SK-N-DZ (cell line): ENCODE measurements at places on chromosomes 2 and 18.
A peak's percentile ranks its signal among the peaks of the same experiment; 100 is the strongest.

DNA sequence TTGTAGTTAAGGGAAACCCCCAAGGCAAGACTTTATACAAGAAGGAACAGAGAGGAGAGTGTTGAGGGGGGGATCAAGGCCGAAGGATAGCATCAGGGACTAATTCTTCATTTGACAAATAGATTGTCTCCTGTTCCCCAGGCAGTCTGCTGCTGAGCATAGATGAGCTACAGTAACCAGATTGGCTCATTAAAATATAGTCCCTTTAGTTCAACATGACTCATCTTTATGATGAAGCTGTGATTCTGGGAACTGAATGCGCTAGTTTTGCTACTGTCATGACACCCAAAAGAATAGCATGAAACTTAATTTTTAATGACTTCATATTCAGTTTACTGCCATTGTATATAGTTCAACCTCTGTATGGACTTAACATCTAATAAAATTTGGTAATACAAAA, 35.5 kb downstream of the TMEFF2 start:
- no peak for DNase-seq

DNA sequence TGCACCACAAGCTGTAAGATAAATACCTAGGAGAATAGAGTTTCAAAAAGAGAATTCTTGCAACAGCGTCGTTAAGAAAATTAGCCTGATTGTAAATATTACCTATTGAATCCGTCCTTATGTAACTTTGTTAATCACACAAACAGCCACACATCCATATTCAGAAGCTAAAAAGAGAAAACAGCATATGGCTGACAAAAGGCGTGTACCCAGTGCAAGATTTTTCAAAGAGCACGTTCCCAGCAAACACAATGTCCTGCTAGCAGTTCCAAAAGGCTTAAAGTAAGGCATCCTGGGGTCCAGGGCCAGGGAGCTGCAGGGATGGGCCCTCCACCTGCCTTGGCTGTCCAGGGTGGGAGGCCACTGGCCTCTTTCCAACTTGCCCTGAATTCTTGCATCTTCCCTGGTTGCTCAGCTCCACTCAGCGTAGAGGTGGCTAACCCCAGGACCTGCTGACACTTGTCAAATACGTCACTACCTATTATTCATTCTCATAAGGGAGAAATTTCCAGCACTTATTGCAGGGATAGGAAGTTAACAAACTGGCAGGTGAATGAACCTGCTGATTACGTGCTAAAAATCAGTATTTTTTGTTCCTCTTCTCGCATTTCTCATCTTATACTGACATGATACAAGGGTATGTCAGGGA, 102.1 kb upstream of the NEDD4L start:
- DNase-seq: no peak

DNA sequence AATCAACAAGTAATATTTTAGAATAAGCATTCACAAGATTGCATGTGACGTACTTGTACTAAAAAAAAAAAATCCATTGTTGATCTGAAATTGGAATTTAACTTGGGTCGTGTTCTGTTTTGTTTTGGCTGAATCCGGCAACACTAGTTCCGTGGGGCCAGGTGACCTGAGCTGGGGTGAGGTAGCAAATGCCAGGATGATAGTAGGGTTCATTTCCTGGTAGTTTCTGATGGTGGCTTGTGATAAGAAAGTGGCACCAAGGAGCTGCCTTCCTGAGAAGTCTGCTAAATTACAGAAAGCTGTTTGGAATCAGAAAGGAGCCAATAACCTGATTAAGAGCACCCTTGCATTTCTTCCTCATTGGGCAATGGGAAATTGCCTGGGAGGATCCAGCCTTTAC, 126.4 kb upstream of the DLX2 start:
- DNase-seq: no peak

DNA sequence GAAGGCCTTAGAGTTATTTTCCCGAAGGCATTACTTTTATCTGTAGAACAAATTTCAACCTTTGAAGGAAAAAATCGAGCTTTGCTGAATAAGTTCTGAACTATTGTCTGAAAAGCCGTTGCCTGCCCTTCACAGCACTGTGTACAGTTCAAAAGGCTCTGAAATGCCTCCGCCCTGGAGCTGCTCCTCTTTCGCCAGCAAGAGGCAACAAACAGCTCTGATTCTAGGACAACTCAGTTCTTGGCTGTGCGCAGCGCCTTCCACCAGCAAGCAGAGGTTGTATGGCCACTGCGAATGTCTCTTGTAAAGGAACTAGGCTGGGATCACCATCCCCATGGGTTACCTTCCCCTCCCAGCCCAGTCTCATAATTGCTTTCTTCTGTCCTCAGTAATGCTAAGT, 308.5 kb downstream of the GBX2 start:
- DNase-seq: no peak

DNA sequence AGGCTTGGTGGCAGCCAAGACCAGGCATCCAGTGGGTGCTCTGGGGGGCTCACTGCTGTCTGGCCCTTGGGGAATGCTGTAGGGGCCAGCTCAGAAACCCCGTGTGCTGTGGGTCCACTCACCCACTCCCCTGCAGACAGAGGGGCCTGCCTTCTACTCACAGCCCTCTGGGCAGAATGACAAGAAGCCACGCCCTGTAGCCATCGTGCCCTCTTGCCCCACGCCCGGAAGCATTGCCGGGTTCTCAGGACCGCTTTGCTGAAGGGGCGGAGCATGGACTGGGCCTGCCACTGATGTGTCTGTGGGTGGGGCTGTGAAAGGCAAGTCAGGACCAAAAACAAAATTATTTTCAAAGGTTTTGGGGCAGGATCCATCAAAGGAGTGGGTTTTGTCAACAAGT, 27.8 kb downstream of the GLI2 start:
- no peak for DNase-seq

- DNase-seq: no peak
These were observed 124.2 kb upstream of the SIX3 start for GRCh38 chr2:44817256-44817655.

DNA sequence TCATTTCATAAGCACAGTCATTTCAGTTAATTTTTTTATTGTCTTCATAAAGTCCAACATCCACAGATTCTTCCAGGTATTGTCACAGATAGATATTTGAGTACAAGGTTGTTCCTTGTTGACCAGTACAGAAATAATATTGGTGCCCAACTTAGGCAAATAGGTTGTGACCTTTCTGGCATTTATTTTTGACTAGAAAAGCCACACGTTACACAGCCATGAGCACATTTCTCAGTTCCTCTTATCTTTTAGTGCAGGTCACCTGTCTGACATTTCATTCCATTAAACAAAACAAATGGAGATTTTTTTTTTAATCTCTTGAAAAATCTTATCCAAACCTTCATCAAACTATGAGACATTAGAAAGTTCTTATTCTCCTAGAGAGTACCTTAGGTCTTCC, 428.8 kb downstream of the ZNF521 start:
- DNase-seq: no peak

GRCh38 chr18:59428018-59428417, 69.0 kb upstream of the LMAN1 start:
- no peak for DNase-seq

DNA sequence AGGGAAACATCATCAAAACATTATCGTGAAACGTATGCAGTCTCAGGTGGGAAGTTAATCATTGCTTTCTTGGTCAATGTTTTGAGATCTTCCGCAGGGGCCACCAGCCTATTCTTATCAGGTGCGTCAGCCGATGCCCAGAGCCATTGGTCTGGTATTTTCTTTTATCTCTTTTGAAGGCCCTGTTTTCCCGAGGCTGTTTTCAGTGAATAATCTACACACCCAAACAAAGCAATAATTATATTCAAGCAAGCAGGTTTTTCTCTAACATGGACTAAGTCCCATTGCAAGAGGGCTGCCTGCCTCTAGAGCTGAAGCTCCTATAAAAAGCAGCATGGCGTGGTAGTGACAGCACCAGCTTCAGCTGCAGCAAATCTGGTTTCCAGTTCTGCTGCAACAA, 430.0 kb upstream of the ID2 start:
- no peak for DNase-seq

DNA sequence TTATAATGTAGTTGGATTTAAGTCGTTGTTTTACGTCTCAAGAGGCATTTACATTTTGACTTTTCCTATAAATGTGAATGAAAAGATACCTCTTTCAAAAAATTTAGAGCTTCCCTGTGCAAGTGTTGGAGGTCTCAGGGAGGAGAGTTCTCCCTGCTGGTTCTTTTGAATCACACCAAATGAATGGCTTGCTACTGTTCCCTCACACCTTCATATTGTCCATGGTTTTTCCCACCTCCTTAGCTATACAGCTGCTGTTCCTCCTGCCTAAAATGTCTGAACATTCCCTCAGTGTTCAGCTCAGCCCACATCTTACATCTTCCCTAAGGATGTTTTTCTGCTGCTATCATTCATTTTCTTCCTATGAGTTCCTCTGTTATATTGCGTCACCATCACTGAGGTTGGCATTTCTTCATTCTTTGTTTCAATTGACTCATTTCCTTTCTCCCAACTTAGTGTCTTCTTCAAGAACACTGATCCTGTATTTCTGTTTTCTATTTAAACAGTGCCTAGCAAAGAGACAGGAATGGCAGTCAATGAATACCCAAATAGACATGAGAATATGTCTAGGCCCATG, 46.0 kb downstream of the COX7A2L start:
- DNase-seq: no peak

GRCh38 chr18:75211953-75212750, 1.6 kb downstream of the TSHZ1 start:
- DNase-seq: peak; percentile 55

DNA sequence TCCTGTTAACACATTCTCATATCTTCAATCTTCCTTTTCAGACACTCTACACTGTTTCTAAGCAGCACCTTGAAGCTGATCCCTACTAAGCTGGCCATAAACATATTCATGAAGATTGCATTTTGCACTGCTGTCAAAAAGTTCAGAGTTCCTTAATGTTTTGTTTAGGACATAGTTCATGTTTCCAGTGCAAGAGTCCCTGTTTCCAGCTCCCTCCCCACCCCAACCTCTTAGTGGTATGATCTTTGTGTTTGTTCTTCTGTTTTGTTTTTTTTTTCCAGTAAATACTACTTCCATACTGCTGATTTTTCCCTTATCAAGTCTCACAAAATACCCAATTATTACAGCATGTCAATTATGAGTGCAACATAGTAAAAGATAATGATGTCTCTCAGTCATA, 4.1 kb upstream of the SLC40A1 start:
- no peak for DNase-seq

GRCh38 chr18:11051462-11051861, 97.9 kb downstream of the PIEZO2 start:
- DNase-seq: no peak

GRCh38 chr18:58235001-58235436, 191.0 kb downstream of the NEDD4L start:
- DNase-seq: no peak

DNA sequence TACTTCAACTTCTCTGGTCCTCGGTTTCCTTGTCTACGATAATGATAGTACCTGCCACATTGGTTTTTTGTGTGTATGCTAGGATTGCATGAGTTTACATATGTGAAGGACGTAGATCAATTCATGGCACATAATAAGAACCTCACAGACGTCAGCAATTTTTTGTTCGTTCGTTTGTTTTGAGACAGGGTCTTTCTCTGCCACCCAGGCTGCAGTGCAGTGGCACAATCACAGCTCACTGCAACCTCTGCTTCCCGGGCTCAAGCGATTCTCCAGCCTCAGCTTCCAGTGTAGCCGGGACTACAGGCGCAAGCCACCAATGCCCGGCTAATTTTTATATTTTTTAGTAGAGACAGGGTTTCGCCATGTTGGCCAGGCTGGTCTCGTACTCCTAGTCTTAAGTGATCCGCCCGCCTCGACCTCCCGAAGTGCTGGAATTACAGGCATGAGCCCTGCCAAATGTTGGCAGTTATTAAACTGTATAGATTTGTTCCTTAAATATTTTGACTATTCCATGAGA, 756 bp upstream of the SLC35F5 start:
- DNase-seq: no peak

DNA sequence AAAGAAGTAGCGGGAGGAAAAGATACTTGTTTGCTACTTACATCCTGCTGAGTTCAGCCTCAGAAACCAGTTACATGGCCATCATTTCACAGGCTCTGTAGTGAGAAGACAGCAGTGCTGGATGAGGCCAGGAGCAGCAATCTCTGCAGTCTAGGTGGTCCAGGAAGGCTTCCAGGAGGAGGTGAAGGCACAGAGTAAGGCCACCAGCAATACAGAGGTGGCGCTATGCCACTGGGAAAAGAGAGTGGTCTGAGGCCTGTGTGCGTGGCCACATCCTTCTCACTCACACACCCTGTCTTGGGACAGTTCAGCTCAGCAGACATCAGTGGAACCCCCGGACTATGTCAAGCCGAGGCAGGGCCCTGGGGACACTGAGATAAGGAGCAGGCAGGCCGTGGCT, 162.7 kb downstream of the KLHL29 start:
- DNase-seq: no peak

DNA sequence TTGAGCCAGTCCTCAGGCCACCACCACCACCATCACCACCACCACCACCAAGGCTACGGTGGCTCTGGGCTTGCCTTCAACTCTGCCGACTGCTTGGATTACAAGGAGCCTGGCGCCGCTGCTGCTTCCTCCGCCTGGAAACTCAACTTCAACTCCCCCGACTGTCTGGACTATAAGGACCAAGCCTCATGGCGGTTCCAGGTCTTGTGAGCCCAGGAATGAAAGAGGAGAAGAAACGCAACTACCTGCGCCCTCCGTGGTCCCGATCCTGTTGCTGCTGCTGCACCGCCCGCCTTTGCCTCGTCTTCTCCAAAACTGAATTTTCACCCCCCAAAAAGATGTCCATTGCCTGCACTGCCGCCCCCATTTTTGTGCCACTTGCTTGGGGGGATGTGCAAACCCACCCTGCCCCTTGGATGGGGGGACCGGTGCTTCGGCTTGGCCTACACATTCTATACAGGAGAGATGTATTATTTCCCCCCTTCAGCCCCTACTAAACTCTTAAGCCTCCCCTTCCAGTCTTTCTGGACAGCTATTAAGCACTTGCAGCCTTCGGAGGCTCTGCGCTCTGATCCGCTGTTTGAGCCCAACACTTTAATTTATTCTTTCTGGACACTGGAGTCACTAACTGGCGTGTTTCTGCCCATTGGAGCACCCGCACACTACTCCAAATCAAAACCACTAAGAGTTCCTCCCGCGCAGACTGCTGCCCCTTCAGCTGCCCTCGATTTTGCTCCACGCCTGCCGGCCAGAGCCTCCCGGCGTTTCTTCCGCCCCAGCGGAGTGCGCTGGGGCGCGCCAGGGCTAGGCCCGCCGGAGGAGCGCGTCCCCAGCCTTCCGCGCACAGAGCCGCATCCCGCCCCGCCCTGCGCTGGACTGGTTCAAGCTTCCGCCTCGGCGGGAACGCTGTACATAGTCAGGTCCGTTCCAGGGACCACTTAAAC, 5.7 kb downstream of the OTX1 start:
- peak; percentile 30 for DNase-seq

DNA sequence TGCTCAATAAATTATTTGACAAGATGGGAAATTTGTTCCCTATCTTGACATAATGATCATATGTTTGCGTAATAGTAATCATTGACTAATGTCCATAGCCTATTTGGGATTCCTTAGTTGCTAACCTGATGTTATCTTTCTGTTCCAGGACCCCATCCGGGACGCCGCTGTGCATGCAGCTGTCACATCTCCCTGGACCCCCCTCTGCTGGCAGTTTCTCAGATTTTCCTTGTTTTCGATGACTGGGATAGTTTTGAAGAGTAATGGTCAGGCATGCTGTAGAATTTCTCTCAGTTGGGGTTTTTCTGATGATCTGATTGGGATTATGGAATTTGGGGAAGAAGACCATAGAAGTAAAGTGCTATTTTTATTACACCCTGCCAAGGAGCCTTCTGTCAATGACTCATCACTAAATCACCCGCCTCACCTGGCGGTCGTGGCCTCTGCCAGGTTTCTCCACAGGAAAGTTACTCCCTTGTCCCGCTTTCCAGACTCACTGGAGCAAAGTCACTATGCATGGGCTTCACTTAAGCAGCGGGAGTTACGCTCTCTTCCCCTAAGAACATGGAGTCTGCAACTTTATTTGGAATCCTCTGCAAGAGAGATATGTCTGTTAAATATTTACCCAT, 19.9 kb upstream of the TMEM18 start:
- no peak for DNase-seq
